T-cell (primary cell): ENCODE measurements at places on chromosomes 1 and 21.

DNA sequence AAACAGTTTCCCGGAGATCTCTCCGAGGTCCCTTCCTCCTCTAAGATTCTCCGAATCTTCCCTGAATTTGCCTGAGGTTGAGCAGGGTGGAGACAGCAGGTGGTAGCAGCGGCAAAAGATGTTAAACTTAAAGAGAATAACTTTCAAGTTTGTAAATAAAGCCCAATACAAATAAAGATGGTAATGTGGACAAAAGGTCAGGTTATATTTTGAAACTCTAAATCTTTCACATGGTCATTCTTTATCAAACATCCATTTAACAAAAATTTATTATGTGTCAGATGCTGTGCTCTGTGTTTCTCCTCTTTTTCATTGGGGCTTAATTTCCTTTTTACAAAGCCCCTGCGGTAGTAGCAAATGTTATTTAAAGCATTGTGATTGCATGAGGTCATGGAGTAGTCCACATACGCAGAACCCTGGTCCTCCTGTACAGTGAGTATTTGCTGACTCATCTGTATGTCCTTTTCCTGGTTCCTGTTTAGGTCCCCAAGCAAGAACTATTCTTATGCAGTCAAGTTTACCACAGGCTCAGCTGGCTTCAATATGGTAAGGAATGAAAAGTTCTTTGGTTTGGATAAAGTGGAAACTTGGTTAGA lies 119.2 kb downstream of the ITSN1 start:
- no peak for DNase-seq

DNA sequence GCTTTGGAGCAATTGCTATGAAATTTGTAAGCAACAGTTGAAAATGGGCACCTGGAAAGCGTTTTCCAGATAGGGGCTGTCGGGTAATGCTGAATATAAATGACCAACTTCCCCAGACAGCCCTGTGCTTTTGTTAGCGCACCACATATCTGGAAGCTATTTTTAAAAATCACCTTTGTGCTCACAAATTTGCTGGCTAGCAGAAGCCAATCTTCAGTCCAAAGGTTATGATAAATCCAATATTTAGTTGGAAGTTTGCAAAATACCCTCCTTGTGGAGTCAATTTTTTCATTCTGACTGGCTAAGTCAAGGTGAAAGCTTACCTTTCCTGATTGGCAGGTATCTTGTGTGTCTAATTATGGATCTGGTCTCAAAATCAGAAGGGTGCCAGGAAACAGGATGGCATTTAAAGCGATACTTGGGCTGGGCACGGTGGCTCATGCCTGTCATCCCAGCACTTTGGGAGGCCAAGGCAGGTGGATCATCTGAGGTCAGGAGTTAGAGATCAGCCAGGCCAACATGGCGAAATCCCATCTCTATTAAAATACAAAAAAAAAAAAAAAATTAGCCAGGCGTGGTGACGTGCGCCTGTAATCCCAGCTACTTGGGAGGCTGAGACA lies 124.1 kb upstream of the AJAP1 start:
- no peak for DNase-seq

- no peak for DNase-seq
Measured at GRCh38 chr1:34867415-34867814, 7.9 kb upstream of the SMIM12 start.

GRCh38 chr1:21823980-21824702 lies 12.1 kb downstream of the LDLRAD2 start:
- DNase-seq, result no peak

DNA sequence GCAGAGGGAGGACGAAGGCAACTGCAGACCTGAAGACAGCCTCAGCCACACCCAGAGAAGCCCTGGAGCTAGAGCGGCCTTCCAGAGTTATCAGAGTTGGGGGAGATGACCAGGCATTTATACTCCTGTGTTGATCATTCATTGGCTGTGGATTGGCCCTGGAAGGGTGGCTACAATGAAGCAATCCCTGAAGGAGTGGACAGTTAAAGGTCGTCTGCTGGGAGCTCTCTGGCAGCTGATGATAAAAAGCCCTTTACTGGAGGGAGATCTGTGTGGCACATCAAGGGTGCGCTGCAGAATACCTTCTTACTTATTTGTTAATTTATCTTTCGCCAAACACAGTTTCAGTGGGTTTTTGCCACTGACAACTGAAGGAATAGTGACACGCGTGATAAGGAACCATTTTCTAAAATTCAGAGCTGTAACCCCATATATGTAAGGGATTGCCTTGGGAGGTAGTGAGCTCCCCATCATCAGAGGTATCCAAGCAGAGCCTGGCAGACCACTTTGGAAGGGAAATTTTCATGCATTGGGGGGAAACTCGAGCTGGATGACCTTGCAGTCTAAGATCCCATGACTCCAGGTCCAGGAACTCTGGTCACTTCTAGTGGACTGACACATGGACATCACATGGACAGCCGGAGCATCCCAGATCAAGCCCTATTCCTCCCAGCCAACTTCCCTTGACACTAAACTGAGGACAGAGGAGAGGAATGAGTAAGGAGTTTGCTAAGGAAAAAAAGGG lies 126.4 kb upstream of the GADD45A start:
- DNase-seq, result no peak

- DNase-seq, result no peak
Measured at GRCh38 chr21:29374481-29374880, 75.8 kb downstream of the BACH1 start.

- no peak for DNase-seq
Measured at GRCh38 chr1:56507925-56508522, 71.3 kb downstream of the PLPP3 start.

DNA sequence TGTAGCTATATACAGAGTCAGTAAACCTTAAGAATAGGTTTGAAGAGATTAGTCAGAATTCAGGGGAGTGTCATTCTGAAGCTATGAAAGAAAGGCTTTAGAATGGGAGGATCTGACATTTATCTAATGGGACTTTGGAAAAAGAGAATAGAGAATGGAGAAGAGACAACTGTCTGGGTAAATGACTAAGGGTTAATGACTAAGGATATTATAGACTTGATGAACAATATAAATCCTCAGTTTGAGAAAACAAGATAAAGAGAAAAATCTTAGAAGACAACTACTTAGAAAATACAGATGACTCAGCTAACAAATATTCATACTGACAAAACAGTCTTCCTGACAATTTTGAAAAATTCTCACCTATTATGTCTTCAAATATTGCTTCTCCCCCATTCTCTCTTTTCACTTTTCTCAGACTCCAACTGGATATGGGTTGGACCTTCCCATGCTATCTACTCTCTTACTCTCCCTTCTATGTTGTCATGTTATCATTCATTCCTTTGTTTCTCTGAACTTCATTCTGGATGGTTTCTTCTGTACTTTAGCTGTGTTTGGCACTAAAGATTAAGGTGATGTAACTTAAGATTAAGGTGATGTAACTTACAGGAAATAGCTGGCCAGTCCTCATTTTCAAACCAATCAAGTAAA lies 20.4 kb downstream of the SLC16A1 start:
- DNase-seq, result no peak

GRCh38 chr1:54844564-54844963 lies 42.4 kb downstream of the DHCR24 start:
- DNase-seq, result no peak
